D721Med (cell line): ENCODE measurements at places on chromosomes 16 and 17.

DNA sequence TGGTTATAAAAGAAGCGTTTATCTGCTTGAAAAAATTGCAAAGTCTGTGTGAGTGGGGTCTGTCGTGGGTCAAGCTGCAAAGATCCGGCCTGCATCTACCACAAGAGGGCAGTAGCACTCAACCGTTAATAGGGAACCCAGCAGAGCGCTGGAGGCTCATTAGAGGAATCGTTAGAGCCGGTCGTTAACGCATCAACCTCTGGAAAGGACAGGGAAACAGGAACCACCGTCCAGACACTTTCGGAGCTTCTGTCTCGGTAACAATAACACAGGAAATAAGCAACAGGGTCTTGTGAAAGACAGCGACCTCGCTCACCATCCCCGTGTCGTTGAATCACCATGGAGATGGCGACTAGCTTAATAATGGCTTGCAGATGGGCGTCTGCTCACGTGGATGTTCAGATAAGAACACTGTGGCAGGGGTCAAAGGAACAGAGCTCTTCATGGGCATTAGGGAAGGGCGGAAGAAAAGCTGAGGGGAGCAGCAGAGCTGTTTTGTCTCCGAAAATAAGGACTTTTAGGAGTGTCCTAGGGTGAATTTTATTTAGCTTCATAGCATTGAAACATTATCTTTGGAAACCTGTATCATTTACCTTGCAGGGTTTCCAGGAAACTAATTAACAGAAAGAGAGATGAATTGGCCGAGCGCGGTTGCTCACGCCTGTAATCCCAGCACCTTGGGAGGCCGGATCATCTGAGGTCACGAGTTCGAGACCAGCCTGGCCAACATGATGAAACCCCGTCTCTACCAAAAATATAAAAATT lies 11.9 kb upstream of the NSRP1 start:
- peak; percentile 34 for DNase-seq

GRCh38 chr17:35536664-35537171 lies 760 bp downstream of the SLFN12L start:
- DNase-seq: no peak

GRCh38 chr16:1536601-1537000 lies 3.1 kb downstream of the TMEM204 start:
- DNase-seq: no peak

DNA sequence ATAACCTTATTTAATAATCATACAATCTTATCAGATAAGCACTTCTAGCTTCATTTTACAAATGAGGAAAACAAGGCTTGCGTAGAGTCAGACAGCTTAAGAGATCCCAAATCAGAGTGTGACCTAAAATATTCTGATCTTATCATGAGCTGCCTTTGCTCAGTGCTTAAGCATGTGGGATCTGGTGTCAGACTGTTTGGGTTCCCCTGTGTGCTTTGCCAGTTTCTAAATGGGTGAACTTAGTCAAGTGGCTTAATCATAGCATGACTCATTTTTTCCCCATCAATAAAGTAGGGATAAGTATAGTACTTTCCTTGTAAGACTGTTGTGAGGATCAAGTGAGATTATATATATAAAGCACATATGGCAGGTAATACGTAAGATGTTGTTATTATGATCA lies 612.6 kb upstream of the C16orf82 start:
- no peak for DNase-seq

DNA sequence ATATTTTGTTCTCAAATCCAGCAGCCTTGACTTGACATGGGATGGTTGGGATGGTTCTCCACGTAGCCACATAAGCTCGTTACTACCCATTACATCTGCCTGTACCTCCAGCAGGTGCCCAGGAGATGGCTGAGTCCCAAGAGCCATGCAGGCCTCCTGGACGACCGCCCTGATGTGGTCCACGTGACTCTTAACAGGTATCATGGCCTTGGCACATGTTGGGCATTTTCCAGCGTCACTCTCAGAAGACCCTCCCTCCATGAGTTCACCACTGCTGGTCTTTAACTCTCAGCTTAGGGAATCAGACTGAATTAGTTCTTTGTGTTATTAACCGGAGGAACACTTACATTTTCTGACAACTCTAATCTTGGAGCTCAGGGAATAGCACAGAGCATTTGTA lies 161.5 kb downstream of the CDH13 start:
- DNase-seq: no peak

GRCh38 chr17:29578626-29579485 lies 10.4 kb downstream of the TP53I13 start:
- DNase-seq: no peak

GRCh38 chr16:17083628-17084027 lies 387.1 kb downstream of the XYLT1 start:
- no peak for DNase-seq

DNA sequence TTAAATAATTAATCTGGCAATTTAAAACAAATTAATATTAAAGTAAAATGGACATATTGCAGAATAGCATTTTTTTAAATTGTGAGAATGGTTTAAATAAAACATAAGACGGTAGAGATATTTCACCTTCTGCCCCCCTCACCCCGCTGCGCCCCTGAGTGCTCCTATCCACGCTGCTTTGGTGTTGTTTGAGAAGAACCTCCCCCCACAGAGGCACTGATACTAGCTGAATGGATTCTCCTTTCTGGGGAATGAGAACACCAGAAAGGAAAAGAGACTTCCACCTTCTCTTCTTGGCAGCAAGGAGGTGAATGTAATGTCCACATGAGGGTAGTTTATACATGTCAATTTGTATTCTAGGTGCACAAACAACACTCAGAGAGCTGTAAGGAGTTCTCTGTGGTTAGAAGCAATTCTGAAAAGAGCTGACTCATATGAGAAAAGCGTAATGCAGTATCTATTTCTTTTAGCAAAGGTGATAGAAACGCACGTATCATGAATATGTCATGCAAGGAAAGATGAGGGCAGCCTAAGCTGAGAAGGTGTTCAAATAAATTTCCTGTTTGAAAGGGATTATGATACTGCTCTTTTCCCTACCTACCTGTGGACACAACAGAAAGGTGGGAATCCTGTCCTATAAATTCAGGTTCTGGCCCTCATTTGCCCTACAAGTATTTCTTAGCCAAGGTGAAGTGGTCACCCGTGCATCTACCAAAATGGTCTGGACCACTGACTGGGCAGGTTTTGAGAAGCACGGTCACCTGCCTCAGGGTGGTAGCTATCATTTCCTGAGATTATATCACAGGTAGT lies 126.9 kb downstream of the PARN start:
- DNase-seq: no peak

DNA sequence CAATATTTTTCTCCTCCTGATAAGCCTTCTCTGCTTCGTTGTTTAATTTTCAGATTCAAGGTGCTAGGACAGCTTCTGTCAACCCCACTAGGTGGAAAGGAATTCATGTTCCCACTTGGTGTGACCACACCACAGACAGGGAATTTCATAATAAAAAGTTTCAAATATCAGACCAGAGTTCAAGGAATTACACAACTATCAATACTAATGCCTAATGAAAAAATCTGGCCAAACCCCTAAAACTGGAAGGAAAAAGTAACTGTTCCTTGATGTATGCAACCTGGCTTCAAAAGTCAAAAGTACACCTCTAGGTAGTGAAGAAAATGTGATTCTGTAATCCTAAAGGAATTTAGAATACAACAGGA lies 87.8 kb upstream of the CORO6 start:
- DNase-seq: no peak

DNA sequence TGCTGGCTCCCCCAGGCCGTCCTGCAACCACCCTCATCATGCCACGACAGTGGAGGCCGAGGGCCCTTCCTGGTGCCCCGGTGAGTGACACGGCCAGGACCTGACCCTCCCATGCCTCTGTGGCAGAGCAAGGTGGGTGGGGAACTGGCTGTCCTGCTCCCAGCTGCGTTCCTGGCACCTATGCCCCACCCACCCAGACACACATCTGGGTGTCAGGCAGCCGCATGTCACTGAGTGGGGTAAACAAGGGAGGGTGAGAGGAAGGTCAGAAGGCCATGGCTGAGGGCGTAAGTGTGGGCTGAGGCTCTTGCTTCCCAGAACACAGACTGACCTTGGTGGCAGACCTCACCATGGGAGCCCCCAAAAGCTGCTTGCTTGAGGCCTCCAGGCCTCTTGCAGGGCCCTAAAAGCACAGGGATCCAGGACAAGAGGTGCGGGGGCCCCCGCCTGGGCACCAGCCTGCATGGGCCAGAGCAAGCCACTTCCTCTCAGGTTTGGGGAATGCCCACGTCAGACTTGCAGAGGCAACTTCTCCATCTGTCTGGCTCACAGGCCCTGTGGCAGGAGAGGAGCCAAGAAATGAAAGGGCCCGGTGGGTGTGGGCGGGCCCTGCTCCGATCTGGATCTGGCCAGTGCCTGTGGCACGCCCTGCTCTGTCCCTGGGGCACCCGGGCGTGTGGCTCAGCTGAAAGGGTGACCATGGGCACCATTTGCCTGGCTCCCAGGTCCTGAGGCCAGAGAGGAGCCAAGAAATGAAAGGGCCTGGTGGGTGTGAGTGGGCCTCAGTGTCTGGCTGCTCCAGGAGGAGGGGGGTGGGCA lies 3.9 kb upstream of the CCDC57 start:
- no peak for DNase-seq

- no peak for DNase-seq
Measured at GRCh38 chr17:68576137-68576536, 25.0 kb downstream of the FAM20A start.

DNA sequence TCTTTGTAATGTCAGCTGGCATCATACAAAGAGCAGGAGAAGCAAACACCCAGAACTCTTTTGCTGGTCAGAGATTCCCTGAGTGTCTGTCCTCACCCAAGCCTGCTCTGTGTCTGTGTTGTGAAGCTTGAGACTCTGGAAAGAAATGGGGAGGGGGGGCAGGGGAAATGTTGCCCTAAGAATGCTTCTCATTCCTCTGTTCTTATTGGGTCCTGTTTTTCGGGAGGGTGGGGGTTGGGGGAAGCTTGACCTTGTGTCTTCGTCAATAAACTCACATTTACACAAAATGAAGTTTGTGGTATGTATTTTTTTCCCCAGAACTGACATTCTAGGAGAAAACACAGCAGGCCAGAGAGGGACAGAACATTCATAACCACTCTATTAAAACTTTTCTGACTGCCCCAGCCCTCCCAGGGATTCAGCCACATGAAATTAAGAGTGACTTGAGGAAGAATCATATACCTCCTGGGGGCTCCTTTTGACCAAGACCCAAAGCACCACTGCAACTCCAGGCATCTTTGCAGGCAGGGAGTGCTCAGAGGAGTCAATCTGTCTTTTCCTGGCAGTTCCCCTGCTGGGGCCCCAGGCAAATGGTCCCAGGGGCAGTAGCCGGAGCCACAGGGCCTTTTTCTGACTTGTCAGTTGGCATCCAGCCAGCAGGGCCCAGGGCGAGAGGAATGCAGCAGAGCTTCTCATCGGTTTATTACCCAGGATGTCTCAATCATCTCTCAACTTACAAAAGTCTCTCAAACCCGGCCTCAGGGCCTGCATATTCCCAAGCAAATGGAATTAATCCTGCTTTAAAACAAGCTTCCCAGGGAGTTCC lies 5.1 kb upstream of the RASL10B start:
- DNase-seq: no peak

GRCh38 chr16:88763502-88764053 lies 21.4 kb downstream of the PIEZO1 start:
- DNase-seq: no peak

DNA sequence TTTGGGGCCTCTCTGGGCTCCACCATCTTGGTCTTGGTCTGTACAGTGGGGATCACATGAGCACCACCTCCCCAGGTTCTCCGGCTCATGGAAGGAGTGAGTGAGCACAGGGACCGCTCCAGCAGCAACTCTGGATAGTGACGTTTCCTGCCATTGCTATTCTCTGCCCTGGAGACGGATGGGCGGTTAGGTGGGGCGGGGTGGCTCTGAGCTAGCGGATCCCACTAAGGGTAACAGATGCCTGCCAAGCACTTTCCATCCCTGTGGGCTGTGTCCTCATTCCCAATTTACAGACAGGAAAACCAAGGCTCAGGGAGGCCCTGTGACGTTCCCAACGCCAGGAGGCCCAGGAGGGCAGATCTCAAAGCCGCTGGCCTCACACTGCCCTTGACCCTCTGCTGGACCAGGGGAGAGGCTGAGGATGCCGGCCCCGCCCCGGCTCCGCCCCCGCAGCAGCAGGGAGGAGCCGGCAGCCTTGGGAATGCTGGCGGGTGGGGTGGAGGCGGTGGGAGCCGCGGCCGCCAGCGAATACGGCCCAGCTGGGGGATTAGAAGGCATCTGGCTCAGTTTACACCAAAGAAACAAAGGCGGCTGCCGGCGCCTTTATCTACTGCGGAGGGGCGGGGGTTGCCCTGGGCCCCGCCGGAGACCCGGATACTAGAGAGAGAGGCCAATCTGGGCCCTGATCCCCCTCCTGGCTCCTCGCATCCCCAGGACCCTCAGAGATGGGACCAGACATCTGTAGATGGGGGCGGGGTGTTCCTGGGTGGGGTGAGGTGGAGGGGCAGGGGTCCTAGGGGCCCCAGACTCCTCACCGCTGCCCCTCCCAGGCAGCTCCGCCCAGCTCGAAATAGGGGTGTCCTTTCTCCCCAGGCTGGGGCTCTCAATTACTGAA lies 122.3 kb upstream of the CIBAR2 start:
- DNase-seq: peak; percentile 80

GRCh38 chr17:60167065-60167741 lies 17.4 kb downstream of the CA4 start:
- DNase-seq: no peak

- no peak for DNase-seq
Measured at GRCh38 chr16:35425270-35425669, 1965.9 kb downstream of the TP53TG3F start.

DNA sequence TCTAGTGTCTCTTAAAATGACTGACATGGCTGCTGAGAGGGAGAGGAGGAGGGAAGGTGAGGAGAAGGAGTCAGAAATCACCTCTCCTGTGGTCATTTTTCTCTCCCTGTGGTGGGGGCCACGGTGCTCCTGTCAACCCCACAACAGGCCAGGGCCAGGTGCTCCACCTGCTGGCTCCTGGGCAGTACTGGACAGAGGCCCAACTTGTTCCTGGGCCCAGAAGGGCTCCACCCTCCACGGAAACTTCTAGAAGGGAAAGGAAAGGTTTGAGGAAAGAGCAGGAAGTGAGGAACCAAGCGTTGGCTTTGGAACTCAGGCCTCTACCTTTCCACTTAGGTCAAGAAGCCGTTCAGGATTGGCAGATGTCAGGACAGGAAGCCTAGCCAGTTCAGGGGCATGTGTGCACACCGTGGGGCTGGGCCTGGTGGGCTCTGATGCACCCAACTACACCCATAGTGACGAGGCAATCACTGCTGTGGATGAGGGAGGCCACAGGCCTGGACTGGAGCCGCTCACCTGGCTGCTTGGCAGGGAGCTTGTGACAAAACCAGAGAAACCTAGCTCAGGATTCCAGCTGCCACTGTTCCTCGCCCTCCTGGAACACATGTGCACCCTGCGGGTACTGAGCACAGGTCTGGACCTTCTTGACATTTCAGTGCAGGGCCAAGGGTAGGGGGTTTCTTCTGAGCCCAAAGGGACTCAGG lies 36.1 kb downstream of the WNT3 start:
- peak; percentile 51 for DNase-seq
